ENCODE measurements at places on chromosomes 16 and 17.

DNA sequence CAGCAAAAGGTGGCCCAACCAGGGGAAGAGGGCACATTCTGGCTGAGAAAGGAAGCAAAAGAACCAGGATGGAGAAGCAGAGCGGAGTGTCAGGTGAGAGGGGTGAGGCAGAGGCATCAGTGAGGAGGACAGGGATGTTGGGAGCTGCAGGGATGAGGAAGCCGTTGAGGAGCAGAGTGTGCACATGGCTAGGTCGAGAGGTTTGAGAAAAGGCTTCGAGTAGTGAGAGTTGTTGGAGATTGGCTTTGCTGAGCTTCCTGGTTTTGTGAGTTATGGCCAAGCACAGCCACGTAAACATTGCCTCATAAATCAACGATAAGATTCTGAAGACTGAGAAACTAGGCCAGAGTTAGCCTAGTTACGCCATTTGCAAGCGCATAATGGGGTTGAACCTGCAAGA is 26.9 kb downstream of the DNAH2 start:
- no peak for DNase-seq

DNA sequence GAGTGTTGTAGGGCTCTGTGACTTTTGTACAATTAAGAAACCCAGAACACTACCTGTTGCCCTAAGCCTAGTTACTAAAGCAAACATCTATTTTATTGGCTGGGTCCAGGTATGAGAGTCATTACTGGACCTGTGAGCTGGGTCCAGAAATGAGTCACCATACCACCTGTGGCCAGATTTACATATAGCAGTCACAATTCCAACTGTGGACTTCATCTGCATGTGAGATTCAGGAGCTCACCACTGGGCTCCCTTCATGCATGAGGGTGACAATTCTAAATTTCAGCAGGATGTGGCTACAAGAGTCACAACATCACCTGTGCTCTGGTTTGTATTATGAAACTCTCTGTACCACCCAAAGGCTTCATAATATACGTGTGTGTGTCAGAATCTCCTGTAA is 2038.0 kb downstream of the TP53TG3F start:
- DNase-seq = no peak

DNA sequence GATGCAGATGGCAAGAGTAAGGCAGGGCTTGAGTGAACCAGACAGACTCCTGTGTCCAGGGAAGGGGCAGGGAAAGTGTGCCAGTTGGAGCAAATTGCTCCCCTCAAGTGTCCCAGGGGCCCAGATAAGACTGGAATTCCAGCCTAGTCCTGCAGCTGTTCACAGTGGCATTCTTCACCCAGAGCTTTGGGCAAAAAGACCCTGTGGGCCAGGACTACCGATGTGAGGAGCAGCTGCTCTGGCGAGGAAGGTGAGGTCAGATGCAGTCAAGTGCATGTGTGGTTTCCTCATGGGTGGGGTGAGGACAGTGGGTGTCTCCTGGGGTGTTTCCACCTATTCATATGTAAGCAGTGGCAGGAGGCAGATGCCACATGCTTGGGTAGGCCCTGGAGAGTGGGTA is 14.3 kb downstream of the NEUROD2 start:
- no peak for DNase-seq

DNA sequence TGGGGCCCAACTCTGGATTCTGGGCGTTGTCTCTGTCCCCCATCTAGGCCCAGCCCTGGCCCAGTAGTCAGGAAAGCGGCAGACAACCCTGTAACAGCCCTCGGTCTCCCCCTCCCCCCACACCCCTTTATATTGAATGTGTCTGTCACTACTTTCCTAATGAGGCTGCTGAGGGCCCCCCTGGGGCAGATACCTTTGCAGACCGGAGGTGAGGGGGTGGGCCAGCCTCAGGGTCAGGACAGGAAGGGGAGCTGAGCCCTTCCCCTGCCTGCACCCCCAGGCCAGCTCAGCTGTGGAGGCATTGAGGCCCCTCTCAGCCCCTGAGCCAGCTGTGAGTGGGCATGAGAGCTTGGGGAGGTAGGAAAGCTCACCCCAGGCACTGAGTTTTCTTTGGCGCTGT is 17.1 kb downstream of the RAI1 start:
- DNase-seq = no peak

- no peak for DNase-seq
These were observed 51.7 kb downstream of the CMC2 start for GRCh38 chr16:80954985-80955384.

DNA sequence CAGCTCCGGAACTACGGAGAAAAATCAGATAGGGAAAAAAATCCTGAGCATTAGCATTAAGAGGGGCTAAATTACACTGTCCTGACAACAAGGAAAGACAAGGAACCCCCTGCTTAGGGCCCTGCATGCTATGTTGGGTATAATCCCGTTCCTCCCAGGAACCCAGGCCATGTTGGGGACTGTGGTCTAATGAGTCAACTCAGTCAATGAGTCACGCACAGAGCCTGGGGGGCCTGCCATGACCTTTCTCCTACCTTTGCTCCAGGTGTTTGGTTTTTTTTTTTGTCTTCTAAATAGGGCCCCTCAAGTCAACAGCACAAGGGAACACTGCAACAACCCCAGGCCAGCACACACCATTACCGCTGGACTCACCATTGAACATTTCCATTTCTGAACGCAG is 8.9 kb upstream of the ZNF200 start:
- DNase-seq = no peak
